ENCODE measurements at places on chromosomes 16 and 17.

- DNase-seq: no peak
Measured at GRCh38 chr16:67506468-67506867, 22.2 kb upstream of the RIPOR1 start.

GRCh38 chr17:13957636-13958035, 111.7 kb upstream of the COX10 start:
- no peak for DNase-seq

DNA sequence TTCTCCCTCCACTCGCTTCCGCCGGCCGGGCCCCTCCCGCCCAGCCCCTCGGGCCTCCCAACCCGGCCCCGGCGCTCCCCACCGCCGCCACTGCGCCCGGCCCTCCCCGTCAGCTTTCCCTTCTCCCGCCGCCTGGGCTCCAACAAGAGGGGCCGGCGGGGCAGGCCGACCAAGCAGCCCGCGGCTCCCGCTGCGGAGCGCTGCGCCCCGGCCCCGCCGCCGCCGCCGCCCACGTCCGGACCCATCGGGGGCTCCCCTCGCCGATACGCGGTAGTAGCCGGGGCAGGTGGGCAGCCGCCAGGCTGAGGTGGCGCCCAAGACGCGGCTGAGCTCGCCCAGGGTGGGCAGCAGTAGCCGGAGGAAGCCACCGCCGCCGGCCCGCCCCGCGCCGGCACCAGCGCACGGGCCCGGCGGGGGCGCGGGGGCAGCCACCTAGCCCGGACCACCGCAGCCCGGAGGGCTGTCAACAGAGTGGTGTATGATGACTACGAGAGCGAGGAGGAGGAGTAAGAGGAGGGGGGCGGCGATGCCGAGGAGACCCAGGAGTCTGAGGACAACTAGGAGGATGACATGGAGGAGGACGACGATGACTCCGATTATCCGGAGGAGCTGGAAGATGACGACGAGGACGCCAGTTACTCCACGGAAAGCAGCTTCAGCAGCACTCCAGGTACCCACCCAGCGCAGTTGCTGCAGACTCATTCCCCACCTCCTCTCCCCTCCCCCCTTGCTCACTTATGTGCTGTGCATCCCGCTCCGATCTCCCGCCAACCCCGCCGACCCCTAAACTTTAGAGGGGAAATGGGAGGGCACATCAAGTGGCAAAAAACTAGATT, 498 bp downstream of the LRRC37B start:
- no peak for DNase-seq

- DNase-seq: peak; percentile 28
Measured at GRCh38 chr17:28896884-28897768, at the start of gene FLOT2. FLOT2 (minus strand) TSS chr17:28897733; CDS start chr17:28897574, 159 bp downstream.

- peak; percentile 80 for DNase-seq
Measured at GRCh38 chr16:87391950-87392820, at the start of gene MAP1LC3B. MAP1LC3B (plus strand) TSS chr16:87392336; CDS start chr16:87392428, 92 bp downstream.

DNA sequence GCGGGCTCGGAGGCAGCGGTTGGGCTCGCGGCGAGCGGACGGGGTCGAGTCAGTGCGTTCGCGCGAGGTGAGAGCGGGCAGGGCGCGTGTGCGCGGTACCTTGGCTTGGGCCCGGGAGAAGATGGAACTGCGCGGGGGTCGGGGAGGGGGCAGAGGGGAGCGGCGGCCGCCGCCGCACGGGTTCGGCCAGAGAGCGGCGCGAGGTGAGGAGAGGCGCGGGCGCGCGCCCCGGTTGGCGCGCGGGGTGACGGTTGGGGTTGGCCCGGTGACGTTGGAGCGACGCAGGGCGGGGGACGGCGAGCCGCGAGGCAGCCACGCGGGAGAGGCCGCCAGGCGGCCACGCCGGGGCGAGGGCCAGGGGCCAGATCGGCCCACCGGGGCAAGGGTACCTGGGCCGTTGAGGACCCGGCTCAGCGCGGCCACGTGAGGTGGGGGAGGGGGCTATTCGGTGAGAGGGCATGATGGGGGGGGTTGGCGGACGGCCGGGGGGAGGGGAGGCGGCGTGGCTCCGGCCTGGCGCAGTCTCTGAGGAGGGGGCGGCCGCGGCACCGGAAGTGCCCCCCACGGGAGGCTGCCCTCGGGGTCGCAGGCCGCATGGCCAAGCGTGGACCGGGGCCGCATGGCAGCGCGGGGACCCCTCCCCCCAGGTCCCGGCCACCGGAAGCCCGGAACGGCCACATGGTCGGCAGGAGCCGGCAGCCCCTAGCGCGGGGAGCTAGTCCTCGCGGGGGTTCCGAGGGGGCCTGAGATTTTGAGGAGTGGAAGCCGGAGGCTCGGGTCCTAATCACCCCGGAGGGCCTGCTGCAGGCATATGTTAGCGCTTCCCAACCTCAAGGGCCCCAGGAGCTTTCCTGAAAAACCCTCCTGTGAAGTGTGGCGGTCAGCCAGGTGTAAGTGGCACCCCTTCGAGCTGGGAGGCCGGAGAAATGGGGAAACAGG, 527 bp downstream of the EIF5A start:
- no peak for DNase-seq

DNA sequence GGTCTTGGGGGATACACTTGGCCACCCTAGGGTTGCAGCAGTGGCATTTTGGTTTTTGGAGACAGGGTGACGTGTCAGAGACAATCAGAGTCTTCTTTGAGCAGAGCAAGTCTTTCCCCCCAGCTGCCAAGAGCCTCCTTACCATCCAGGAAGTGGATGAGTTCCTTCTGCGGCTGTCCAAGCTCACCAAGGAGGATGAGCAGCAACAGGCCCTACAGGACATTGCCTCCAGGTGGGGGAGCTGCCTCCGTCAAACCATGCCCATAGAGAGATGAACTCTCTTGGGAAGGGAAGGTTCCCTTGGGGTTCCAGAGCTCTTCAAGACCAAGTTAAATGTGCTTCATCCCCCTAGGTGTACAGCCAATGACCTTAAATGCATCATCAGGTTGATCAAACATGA, 11.3 kb downstream of the LIG3 start:
- DNase-seq: peak; percentile 25

DNA sequence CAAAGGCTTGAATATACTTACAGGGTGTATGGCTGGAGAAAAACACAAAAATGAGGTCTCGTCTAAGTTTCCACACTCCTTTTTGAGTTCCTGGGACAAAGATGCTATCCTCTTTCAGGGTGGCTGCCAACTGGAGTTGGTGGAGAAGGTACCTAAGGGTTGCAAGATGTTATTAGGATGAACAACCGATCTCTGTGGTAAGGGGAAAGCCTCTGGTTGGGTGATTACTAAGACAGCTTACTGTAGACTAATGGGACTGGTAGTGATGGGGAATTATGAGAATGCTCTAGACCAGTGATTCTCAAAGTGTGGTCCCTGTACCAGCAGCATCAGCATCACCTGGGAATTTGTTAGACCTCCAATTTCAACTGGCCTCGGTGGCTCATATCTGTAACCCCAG, 6.0 kb downstream of the ADAT1 start:
- DNase-seq: no peak

DNA sequence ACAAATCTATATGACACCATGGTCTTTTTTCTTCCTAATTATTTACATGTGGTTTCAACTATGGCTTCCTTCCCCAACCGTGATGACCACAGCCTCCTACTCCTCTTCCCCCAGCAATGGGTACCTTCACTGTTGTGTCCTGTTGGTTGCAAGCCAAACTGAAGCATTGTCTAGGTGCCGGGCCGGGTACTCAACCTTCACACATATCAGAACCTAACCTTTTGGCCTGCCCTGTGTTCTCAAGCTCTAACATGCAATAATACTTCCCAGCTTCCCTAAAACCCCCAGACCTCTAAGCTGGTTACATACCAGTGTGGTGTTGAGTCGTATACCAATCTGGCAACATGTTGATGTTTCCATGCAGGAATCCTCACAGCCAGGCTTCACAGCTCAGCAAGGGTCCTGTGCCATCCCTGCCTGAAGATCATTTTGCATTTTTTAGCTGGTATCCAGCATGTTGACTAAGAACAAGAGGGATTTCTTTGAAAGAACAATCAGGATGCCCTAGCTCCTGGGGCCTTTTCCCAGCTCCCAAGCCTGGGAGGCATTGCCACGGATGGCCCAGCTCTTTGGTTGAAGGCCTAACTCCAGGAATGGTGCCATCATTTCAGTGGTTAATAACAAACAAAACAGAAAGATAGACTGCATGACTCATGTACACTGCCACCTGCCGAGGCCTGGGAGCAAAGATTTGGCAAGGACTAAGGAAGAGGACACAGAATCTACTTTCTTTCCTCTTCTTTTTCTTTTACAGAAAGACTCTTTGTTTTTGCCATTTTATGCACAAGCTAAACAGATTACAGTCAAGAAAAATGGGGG, 373.7 kb upstream of the SALL1 start:
- no peak for DNase-seq
